Stimulated activated CD8-positive, alpha-beta memory T cell treated with anti-CD3 and anti-CD28 coated beads, Interleukin-4, amount 100 ng/mL, for 1 hour (primary cell): ENCODE measurements at places on chromosomes 16 and 17.

- no peak for DNase-seq
Measured at GRCh38 chr17:660453-660852, 54.2 kb downstream of the VPS53 start.

DNA sequence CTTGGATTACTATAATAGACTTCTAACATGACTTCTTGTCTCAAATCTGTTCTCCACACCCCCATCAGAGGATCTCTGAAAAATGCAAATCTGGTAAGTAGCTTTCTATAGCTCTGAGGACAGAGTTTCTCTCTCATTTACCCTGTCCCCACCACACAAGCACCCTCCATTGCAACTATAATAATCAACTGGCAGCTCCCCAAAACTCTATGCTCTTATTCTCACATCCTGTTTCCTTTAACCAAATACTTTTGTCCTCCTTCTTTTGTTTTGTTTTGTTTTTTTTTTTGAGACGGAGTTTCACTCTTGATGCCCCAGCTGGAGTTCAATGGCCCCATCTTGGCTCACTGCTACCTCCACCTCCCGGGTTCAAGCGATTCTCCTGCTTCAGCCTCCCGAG, 73.4 kb downstream of the HELZ start:
- no peak for DNase-seq

GRCh38 chr16:16183562-16183961, 39.7 kb downstream of the ABCC6 start:
- DNase-seq: no peak

- DNase-seq: no peak
Measured at GRCh38 chr17:77957235-77957856, 1.2 kb upstream of the TNRC6C start.

- DNase-seq: no peak
Measured at GRCh38 chr16:11033629-11034420, 89.5 kb downstream of the CLEC16A start.

GRCh38 chr17:41510251-41511065, 5.0 kb upstream of the KRT13 start:
- no peak for DNase-seq
